ENCODE measurements at places on chromosomes 16 and 17.

DNA sequence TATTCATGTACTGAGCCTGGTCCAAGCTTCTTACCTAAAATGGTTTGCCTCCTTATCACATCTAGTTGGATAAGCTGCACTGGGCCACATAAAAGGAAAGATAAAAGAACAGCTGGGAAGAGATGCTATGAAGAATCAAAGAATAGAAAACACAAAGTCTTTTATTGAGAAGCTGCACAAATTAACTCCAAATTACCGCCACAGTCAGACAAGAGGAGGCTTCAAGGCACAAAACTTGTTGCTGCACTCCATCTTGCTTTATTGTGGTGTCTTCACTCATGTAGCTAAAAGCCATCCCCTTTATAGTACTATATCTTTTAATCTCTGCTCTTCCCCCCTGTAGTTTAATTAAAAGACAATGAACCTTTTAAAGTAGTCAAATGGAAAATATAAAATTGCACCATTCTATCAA is 330.6 kb upstream of the PMFBP1 start:
- no peak for DNase-seq

DNA sequence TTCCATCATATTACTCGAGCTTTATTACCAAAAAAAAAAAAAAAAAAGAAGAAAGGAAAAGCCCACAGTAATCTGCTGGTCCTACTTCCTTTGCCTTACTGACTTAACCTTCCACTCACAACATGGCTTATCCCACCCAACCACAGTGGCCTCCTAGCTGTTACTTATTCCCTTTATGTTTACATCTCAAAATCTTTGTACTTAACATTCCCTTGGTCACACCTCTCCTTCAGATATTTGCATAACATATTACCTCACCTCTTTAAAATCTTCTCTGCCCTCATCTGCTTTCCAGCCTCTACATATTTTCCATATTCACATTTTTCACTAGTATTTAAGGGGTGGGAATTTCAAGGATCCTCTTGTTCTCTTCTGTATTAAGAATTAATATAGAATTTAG is 327.0 kb upstream of the TBX2 start:
- DNase-seq, result no peak

- DNase-seq, result no peak
Observed at GRCh38 chr17:49369089-49369488, 7.0 kb upstream of the ZNF652 start.

DNA sequence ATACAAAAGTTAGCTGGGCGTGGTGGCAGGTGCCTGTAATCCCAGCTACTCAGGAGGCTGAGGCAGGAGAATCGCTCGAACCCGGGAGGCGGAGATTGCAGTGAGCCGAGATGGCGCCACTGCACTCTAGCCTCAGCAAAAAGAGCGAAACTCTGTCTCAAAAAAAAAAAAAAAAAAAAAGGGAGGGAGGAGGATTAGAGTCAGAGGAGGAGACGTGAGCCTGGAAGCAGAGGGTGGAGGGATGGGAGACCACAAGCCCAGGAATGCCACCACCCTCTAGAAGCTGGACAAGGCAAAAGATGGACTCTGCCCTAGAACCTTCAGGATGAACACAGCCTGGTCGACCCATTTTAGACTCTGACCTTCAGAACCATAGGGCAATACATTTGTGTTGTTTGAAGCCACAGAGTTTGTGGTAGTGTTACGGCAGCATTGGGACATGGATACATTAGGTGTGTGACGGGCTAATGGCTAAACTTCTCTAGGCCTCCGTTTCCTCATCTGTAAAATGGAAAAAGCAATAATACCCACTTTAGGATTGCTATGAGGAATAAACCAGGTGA is 2.1 kb upstream of the SMIM22 start:
- no peak for DNase-seq

DNA sequence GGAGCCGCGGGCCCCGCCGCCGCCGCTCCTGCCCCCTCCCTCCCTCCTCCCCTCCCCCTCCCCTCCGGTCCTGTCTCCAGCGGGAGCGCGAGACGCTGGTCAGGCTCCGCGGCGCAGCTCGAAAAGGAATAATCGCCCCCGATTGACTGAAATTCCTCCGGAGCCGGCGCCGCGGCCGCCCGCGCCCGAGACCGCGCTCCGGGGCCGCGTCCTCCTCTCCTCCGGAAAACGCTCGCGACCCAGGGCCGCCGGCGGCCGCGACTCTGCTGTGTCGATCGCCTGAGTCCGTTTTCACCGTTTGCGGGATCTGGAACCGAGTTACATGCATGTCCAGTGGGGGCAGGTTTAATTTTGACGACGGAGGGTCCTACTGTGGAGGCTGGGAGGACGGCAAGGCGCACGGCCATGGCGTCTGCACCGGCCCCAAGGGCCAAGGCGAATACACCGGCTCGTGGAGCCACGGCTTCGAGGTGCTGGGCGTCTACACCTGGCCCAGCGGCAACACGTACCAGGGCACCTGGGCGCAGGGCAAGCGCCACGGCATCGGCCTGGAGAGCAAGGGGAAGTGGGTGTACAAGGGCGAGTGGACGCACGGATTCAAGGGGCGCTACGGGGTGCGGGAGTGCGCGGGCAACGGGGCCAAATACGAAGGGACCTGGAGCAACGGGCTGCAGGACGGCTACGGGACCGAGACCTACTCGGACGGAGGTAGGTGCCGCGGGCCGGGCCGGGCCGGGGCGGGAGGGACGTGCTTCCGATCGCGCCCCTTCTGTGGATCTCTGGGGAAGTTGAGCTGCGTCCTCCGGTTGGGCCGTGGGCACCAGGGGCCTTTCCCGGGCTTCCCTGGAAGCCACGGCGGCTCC is 744 bp downstream of the JPH3 start:
- DNase-seq, result no peak

- no peak for DNase-seq
Observed at GRCh38 chr17:45227926-45228762, 6.5 kb downstream of the FMNL1 start.

- DNase-seq, result no peak
Observed at GRCh38 chr16:21684199-21684598, 20.4 kb downstream of the OTOA start.

DNA sequence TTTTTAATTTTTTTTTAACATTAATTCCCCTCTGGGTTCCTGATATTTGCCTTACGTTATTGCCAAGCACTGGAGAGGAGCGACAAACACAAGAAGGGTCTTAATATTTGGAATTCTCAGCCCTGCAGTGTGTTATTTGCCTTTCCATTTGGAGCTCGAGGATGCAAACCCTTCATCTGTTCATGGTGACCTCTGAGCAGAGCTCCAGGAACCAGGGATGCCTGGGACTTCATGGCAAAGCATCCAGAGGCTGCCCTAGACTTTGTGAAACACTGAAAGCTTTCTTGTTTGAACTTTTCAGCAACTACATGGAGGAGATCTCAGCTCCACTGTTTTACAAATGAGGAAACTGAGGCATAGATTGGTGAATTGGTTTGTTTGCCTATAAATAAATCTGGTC is 254.2 kb downstream of the CBLN1 start:
- no peak for DNase-seq

- DNase-seq, result no peak
Observed at GRCh38 chr17:72613396-72613795, 479.1 kb downstream of the SLC39A11 start.

DNA sequence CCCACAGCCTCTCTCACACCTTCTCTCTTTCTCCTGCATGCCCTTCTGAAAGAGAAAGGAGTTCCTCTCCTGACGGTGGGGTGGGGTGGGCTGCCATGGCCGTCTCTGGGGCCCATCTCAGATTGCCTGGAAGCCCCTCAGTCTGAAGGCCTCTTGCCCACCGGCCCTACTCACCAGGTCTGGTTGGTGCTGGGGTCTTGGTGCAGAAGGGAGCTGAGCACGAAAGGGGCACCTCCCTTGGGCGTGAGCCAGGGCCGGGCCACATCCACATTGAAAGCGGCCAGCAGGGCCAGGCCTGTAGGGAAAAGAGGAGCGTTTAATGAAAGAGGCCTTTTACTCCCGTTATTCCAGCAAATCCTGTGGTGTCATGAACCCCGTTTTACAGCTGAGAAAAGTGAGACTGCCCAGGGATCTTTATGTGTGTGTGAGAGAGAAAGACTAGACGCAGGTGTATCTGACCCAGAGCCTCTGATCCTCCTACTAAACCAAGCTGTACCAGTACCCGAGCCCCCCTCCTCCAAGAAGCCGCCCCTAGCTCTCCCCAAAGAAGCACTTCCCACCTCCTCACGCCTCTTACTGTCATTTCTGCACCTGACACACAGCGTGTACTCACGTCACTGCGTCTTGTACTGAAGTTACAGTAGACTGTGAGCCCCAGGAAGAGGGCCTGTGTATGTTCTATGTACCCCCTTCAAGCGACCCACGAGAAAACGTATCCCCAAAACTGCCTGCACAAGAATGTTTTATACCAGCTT is 23.4 kb downstream of the ITGAE start:
- no peak for DNase-seq

GRCh38 chr16:65876056-65876408 is 490.5 kb upstream of the CDH5 start:
- no peak for DNase-seq

DNA sequence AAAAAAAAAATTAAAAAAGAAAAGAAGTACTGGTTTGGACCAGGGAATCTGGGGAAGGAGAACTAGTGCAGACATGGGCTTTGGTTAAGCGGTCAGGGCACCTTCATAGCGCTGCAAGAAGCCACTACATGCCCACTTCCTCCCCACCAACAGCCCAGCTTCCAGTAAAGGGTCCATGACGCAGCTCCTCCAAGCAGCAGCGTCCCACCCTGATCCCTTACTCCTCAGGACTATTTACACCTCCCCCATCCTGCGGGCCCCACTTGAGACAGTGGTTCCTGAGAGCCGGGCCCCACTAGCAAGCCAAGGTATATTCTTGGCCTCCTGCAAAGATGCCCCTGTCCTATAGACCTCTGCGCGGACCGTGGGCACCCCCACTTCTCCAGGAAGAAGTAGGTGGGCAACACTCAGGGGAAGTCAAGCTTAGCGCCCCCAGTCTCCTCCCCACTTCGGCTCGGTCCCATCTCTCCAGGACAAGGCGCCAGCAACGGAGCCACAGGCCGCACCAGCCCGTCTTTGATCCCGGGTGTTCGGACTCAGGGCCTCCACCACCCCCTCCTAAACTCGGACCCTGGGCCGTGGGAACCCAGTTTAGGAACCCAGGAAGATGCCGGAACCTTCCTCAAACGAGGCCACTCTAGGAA is 913 bp upstream of the PRR14 start:
- DNase-seq, result no peak

DNA sequence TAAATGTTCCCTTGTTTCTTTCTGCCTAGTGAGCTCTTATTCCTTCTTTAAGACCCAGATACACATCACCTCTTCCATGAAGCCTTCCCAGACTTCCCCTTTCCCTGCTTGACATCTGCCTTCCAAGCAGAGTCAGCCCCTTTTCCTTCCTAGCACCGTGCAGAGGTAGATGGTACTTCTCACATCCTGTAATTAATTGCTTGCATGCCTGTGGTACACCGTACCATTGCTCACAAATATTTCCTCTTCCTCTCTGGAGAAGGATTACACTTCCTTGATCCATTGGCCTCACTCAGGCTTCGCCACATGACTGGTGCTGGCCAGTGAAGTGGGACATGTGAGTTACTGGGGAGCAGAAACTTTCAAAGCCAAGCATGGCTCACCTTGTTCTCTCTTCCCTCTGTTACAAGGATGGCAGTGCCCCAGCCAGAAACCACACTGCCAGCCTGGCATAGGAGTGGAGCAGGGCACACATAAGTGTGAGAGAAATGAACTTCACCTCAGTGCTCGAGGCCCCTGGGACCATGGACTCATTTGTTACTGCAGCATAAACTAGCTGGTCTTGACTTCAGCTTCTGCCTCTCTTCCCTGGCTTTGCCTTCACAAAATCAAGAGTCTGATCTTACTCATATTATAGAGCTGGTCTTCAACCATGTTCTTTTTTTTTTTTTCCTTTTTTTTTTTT is 44.0 kb downstream of the SOST start:
- no peak for DNase-seq

- no peak for DNase-seq
Observed at GRCh38 chr17:73394512-73395450, 83.0 kb upstream of the CDC42EP4 start.

- DNase-seq, result no peak
Observed at GRCh38 chr17:67359960-67360791, 6.2 kb downstream of the PSMD12 start.

- no peak for DNase-seq
Observed at GRCh38 chr17:59431601-59432000, 100.1 kb downstream of the YPEL2 start.

DNA sequence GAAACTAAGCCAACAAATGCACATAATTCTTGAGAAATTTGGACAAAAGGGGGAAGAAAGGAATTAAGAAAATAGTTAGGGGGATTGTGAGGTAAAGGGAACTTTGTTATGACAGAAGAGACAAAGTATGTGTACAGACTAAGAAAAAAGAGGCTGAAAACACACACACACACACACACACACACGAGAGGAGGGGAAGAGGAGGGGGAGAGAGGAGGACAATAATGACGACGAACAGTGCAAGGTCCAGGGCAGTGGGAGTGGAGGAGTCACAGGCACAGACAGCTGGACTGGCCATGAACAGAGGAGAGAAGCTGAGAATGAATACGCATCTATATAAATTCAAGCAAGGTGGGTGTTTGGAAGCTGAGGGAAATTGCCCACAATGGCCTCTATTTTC is 44.6 kb downstream of the MARVELD3 start:
- no peak for DNase-seq

- DNase-seq, result no peak
Observed at GRCh38 chr16:84413244-84414004, 45.1 kb downstream of the ATP2C2 start.

- no peak for DNase-seq
Observed at GRCh38 chr16:3015865-3016521, 2.0 kb downstream of the CLDN6 start.

- no peak for DNase-seq
Observed at GRCh38 chr17:74055508-74056160, 147.8 kb upstream of the RPL38 start.

DNA sequence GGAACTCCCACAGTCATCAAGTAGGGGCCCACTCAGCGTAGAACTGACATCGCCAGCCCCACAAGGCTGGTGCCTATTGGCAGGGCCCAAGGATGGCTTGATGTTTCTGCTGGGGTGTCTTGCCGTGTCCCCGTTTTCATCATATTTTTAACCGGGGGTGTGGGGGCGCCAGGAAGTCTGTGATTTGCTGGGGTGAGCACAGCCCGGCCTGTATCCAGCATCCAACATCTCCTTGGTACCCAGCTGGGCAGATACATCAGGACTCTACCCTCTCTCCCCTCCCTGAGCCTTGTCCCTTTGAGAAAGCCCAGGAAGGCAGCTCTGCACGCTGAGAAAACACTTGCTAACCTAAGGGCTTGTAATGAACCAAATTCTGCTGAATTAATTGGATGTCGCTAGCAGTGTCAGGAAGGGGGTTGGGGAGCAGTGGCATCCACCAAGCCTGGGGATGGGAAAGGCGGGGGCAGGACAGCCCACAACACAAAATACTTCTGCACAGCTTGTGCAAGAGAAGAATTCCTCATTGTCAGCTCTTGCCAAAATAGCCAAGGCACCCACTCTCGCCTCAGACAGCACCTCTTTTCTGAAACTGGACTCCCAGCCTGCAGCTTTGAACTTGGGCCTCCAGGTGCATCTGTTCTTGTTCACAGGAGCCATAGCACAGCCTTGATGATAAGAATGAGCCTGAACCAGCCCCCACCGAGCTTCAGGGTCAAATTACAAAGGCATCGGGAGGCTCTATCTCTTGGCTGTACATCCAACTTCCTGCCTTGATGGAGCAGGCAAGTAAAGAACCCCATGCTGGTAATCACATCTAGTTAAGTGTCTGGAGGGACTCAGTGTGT is 63.7 kb upstream of the LYRM9 start:
- no peak for DNase-seq

- DNase-seq, result no peak
Observed at GRCh38 chr17:58284613-58285421, 4.1 kb upstream of the MPO start.

Measured in stimulated activated CD8-positive, alpha-beta memory T cell treated with anti-CD3 and anti-CD28 coated beads, Interleukin-7, amount 100 ng/mL, for 1 hour (primary cell).